Natural killer cell (primary cell): ENCODE measurements at places on chromosomes 7 and 10. TPM values are rescaled to one million over a fixed set of nuclear protein-coding genes. Genes with fewer than 3 reads are reported as not detected.

CDC14C gene
- total RNA-seq, result not detected

DNA sequence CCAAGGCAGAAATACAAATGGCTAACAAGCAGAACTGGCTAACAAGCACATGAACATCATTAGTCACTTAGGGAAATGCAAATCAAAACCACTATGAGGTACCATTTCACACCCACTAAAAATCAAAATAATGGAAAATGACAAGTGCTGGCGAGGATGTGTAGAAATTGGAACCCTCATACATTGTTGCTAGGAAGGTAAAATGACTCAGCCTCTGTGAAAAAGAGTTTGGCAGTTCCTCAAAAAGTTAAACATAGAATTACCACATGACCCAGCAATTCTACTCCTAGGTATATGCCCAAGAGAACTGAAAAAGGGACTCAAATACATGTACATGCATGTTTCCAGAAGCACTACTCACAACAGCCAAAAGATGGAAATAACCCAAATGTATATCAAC lies 52.8 kb upstream of the ANAPC16 start:
- DNase-seq, result no peak
- no peak overlapping the region for H3K27ac ChIP-seq
- H3K27me3 ChIP-seq, result no peaks in the 10 kb centered on the region
- H3K4me3 ChIP-seq, result no peak overlapping the region

EGR2 gene
- 10.0 TPM for total RNA-seq

DNA sequence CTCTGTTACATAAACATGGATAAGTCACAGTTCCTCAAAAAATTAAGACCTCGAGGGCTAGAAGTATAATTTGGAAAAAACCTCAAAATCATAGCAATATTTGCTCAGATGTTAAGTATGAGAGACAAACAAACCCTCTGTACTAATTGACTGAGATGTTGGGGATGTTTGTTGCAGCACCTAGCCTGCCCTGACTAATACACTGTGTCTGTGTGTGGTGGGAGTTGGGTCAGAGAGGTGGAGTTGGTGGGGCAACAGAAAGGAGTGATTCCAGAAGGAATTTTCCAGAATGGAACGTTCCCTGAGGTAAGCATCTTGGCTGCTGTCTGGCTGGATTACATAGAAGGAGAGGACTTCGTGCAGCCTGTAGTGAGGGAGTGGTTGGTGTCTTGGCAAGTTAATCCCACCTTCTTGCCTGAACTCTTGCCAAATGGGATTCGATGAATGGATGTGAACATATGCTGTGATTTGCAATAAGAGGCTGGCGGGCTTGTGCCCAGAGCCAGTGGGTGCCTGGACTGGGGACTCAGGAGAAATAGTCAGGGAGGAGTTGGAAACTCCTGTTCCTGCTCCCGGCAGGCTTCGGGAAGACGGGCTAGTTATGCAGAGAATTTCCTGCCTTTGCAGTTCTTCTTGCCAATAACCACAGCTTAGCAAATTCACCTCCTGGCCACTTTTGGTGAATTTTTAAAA lies 9.3 kb upstream of the FAM180A start:
- no peak overlapping the region for H3K27ac ChIP-seq
- no peaks in the 10 kb centered on the region for H3K27me3 ChIP-seq
- H3K4me1 ChIP-seq, result no peaks in the 10 kb centered on the region
- no peak overlapping the region for H3K4me3 ChIP-seq

GRCh38 chr7:54864663-54865062 lies 105.7 kb upstream of the SEC61G start:
- DNase-seq, result no peak
- H3K27ac ChIP-seq, result no peak overlapping the region
- H3K27me3 ChIP-seq, result no peaks in the 10 kb centered on the region
- no peaks in the 10 kb centered on the region for H3K4me1 ChIP-seq
- no peak overlapping the region for H3K4me3 ChIP-seq

GPRIN2 gene
- total RNA-seq, result not detected

ANKRD1 gene
- not detected for total RNA-seq

- H3K27me3 ChIP-seq, result no peaks in the 10 kb centered on the region
- H3K4me3 ChIP-seq, result no peak overlapping the region
- no peak for DNase-seq
- peaks cover 8% of the 10 kb centered on the region for H3K4me1 ChIP-seq
Measured at GRCh38 chr10:68595513-68595912, 35.4 kb downstream of the TET1 start.

- no peak overlapping the region for H3K27ac ChIP-seq
- H3K4me3 ChIP-seq, result no peak overlapping the region
- no peaks in the 10 kb centered on the region for H3K36me3 ChIP-seq
Measured at GRCh38 chr10:94104316-94105000, 110.7 kb downstream of the PLCE1 start.

DNA sequence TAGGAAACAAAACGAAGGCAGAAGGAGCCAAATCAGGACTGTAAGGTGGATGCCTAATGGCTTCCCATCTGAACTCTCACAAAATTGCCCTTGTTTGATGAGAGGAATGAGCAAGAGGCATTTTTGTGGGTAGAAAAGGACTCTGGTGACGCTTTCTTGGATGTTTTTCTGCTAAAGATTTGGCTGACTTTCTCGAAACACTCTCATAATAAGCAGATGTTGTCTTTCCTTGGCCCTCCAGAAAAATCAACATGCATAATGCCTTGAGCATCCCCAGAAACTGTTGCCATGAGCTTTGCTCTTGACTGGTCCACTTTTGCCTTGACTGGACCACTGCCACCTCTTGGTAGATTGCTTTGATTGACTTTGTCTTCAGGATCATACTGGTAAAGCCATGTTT lies 13.5 kb downstream of the PTPN12 start:
- no peak overlapping the region for H3K4me3 ChIP-seq
- H3K4me1 ChIP-seq, result peaks cover 40% of the 10 kb centered on the region
- H3K36me3 ChIP-seq, result peaks cover 5% of the 10 kb centered on the region
- peak overlapping the region; percentile 4 for H3K27ac ChIP-seq
- no peak for DNase-seq

- H3K27ac ChIP-seq, result no peak overlapping the region
- peak; percentile 13 for DNase-seq
- H3K4me3 ChIP-seq, result no peak overlapping the region
Measured at GRCh38 chr7:29977886-29978651, 11.5 kb downstream of the SCRN1 start.

MALRD1 gene
- not detected for total RNA-seq

DNA sequence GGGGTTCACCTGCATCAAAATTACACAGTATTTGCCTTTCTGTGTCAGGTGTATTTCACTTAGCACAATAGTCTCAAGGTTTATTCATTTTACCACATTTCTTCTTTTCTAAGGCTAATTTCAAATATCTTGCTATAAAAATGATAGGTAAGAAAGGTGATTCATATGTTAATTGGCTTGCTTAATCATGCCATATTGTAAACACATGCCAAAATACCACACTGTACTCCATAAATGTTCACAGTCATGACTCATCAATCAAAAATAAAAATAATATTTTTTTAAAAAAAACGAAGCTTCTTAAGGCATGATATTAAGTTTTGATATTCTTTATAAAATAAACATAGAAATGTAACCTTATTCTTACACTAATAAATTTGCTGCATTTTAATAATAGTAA lies 947.1 kb downstream of the GRM8 start:
- H3K27me3 ChIP-seq, result no peaks in the 10 kb centered on the region
- no peak overlapping the region for H3K27ac ChIP-seq
- no peaks in the 10 kb centered on the region for H3K36me3 ChIP-seq

PTPRN2 gene
- total RNA-seq, result 1.3 TPM

BET1 gene
- total RNA-seq, result 14.0 TPM

- H3K27me3 ChIP-seq, result no peaks in the 10 kb centered on the region
- no peak overlapping the region for H3K27ac ChIP-seq
- H3K4me1 ChIP-seq, result no peaks in the 10 kb centered on the region
- DNase-seq, result no peak
- no peak overlapping the region for H3K4me3 ChIP-seq
Measured at GRCh38 chr10:51214207-51215196, 140.2 kb downstream of the PRKG1 start.

BICC1 gene
- 0.14 TPM for total RNA-seq

SLC18A3 gene
- total RNA-seq, result not detected

DNA sequence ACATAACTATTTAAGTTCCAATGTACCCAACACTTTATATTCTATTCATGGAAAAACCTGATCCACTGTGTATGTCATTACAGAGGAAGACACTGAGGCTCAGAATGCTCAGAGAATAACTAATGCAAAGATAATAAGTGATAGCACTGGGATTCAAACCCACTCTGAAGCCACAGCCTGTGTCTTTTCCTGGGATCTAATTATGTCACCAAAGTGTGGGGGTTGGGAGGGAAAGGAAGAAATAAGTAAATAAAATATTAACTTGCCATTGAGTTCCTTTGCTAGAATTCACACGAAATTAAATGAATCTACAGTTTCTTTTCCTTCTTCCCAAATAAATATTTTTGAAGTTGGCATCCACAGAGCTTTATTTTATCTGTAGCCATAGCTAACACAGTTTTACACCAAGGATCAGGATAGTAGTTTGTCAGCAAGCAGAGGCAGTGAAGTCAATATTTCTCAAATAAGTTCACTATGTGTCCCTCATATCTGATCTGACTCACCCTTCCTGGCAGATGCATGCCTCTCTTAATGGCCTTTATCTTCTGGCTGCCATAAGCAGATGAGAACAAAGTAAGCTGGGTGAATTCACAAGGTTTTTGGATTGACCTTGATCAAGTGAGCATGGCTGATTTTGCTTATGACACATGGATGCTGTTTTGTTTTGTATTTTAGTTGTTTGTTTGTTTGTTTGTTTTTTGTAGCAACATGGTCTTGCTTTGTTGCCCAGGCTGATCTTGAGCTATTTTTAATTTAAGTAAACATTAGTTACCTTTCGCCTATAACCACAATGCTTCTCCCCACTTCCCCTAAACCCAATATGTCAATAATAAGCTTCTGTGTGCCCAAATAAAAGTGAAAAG lies 6.3 kb downstream of the RAPGEF5 start:
- H3K36me3 ChIP-seq, result no peaks in the 10 kb centered on the region
- no peak overlapping the region for H3K4me3 ChIP-seq
- no peak overlapping the region for H3K27ac ChIP-seq
- no peaks in the 10 kb centered on the region for H3K4me1 ChIP-seq

DNA sequence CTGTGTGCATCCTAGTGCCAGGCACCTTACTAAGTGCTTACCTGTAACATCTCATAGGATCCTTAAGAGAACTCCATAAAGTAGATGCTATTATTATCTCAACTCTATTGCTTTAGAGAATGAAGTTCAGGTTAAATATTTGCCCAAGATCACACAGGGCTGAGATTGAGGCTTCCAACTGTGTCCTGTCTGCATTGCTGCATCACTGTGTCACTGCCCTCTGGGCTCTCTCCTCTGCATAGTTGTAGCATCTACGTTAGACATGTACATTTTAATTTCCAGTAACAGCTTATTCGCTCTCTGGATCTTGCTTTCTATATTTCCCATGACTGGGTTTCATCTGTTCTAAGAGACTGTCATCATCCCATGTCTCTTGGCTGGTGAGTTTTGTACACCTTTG lies 63.6 kb upstream of the FZD8 start:
- H3K4me3 ChIP-seq, result no peak overlapping the region
- DNase-seq, result no peak
- no peaks in the 10 kb centered on the region for H3K27me3 ChIP-seq
- no peak overlapping the region for H3K27ac ChIP-seq
- no peaks in the 10 kb centered on the region for H3K36me3 ChIP-seq
- no peaks in the 10 kb centered on the region for H3K4me1 ChIP-seq

SLC26A5 gene
- total RNA-seq, result not detected

DNA sequence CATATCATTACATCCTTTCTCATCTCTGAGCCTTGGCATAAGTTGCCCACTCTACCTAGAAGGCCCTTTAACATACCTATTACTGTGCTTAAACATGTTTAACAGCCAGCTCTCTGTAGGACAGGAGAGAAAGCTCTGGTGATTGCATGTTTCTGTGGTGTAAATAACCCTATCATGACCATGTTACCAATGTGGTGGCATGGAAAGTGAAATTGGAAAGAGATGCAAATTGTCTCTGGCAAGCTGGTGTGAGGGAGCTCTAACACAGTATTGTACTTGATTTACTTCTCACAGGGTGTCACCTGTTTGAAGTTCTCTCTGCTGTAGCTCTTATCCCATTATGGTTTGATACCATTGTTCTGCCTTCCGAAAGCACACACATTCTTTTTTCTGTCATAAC lies 231.8 kb upstream of the DKK1 start:
- H3K27me3 ChIP-seq, result no peaks in the 10 kb centered on the region
- H3K4me1 ChIP-seq, result no peaks in the 10 kb centered on the region
- H3K27ac ChIP-seq, result no peak overlapping the region
- DNase-seq, result no peak

DNA sequence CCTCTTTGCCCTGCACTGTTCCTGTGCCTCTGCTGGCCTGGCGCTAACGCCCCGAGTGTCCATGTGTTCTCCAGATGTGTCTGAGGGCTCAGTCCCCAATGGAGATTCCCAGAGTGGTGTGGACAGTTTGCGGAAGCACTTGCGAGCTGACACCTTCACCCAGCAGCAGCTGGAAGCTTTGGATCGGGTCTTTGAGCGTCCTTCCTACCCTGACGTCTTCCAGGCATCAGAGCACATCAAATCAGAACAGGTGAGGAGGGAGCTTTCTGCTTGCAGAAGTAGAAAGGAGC lies 60.9 kb downstream of the PAX2 start:
- no peaks in the 10 kb centered on the region for H3K4me1 ChIP-seq
- DNase-seq, result no peak
- no peak overlapping the region for H3K4me3 ChIP-seq
- H3K27ac ChIP-seq, result no peak overlapping the region
- H3K36me3 ChIP-seq, result no peaks in the 10 kb centered on the region
- peaks cover 9% of the 10 kb centered on the region for H3K27me3 ChIP-seq

LBX1 gene
- total RNA-seq, result not detected

NEUROG3 gene
- not detected for total RNA-seq

DNA sequence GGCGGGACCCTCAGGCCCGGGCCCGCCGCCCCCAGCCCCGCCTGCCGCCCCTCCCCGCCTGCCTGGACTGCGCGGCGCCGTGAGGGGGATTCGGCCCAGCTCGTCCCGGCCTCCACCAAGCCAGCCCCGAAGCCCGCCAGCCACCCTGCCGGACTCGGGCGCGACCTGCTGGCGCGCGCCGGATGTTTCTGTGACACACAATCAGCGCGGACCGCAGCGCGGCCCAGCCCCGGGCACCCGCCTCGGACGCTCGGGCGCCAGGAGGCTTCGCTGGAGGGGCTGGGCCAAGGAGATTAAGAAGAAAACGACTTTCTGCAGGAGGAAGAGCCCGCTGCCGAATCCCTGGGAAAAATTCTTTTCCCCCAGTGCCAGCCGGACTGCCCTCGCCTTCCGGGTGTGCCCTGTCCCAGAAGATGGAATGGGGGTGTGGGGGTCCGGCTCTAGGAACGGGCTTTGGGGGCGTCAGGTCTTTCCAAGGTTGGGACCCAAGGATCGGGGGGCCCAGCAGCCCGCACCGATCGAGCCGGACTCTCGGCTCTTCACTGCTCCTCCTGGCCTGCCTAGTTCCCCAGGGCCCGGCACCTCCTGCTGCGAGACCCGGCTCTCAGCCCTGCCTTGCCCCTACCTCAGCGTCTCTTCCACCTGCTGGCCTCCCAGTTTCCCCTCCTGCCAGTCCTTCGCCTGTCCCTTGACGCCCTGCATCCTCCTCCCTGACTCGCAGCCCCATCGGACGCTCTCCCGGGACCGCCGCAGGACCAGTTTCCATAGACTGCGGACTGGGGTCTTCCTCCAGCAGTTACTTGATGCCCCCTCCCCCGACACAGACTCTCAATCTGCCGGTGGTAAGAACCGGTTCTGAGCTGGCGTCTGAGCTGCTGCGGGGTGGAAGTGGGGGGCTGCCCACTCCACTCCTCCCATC lies 82.7 kb downstream of the PAX2 start:
- H3K27me3 ChIP-seq, result peaks cover 53% of the 10 kb centered on the region
- H3K36me3 ChIP-seq, result no peaks in the 10 kb centered on the region
- H3K27ac ChIP-seq, result no peak overlapping the region
- peak overlapping the region; percentile 26 for H3K4me3 ChIP-seq

- H3K4me1 ChIP-seq, result no peaks in the 10 kb centered on the region
- no peaks in the 10 kb centered on the region for H3K36me3 ChIP-seq
- no peaks in the 10 kb centered on the region for H3K27me3 ChIP-seq
- H3K4me3 ChIP-seq, result no peak overlapping the region
Measured at GRCh38 chr7:98119256-98119918, 12.7 kb downstream of the LMTK2 start.

WNT16 gene
- total RNA-seq, result not detected

CALCR gene
- total RNA-seq, result not detected
